ENCODE measurements at places on chromosomes 5 and 9.

- no peak for DNase-seq
Measured at GRCh38 chr5:10856683-10857337, 95.8 kb upstream of the DAP start.

GRCh38 chr5:116044073-116044472 is 11.8 kb downstream of the ARL14EPL start:
- DNase-seq: no peak

DNA sequence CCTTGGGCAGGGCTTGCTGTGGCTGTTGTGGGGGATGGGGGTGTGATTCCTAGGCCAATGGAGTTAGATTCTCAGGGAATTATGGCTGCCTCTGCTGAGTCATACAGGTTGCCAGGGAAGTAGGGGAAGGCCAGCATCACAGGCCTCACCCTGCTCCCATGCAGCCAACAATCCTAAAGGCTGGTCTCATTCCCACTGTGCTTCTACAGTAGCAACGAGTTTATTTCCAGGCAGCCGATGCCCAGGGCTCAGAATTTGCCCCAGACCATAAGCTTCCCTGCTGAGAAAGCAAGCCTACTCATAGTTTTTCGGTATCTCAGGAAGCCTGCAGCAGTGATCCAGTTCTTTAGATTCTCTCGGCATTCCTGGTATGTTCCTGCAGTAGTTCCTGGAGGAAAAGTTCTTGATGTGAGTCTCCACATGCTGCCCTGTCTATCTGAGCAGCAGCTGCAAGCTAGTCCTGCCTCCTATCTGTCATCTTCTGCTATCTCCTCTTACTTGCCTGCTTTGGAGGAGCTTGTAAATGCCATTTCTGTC is 59.3 kb upstream of the SELENOP start:
- DNase-seq: no peak

- DNase-seq: no peak
Measured at GRCh38 chr9:114592356-114592755, 4.8 kb downstream of the ATP6V1G1 start.

DNA sequence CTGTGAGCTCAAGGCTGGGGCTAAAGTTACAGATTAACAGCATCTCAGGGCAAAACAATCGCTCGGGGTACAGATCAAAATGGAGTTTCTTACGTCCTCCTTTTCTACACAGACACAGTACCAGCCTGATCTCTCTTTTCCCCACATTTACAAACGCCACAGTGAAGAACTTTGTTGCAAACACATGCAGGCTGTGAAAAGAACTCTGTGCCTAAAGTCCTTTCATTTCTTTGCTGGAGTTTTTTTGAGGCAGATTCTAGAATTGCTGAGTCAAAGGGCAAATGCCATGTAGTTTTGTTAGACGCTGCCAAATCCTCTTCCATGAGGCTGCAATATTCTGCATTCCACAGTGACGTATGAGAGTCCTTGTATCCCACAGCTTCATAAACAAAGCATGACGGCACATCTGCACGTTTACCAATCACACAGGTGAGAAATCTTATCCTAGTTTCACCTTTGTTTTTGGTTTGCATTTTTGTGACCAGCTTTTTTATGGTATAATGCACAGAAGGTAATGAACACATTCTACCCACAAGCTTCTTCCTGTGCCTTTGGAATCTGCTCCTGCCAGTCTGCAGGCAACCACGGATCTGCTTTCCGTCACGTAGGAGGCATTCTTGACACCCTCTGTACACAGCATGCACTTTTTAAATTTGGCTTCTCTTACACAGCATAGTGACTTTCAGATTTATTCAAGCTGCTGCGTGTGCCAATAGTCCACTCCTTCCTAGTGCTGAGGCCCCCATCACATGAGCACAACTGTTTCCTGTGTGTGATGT is 44.6 kb upstream of the LPCAT1 start:
- DNase-seq: no peak

DNA sequence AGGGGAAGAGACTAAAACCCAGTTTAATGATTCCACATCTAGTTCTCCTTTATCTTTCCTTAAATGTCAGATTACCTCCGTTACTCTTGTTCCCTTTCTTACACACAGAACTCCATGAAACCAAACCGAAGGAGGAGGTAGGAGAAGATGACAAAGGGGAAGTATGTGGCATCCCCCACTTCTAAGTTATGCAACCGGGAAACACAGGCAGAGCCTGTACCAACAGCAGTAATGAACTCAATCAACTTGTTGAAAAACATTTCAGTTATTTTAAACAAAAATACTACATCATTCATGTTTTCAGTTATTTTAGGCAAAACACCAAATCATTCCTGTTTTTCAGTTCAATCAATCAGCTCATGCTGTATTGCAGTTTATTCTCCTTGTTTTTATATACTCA is 101.8 kb downstream of the PCSK1 start:
- DNase-seq: no peak

DNA sequence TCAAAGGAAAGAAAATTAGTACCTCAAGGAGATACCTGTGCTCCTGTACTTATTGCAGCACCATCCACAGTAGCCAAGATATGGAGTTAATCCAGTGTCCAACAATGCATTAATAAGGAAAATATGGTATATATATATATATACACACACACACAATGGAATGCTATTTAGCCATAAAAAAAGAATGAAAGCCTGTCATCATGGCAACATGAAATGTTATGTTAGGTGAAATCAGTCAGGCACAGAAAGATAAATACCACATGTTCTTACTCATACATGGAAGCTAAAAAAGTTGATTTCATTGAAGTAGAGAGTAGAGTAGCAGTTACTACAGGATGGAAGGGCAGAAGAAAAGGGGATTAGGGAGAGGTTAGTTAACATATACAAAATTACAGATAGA is 601.5 kb downstream of the ANXA1 start:
- no peak for DNase-seq

GRCh38 chr5:167916261-167916691 is 375.2 kb upstream of the WWC1 start:
- no peak for DNase-seq

DNA sequence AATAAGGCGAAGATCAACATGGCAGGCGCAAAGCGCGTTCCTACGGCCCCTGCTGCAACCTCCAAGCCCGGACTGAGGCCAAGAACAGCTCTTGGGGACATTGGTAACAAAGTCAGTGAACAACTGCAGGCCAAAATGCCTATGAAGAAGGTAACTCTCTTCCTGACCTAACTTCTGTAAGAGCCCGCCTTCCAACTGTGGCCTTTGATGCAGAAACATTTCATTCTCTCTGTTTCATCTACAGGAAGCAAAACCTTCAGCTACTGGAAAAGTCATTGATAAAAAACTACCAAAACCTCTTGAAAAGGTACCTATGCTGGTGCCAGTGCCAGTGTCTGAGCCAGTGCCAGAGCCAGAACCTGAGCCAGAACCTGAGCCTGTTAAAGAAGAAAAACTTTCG is 979 bp downstream of the CCNB1 start:
- no peak for DNase-seq

- no peak for DNase-seq
Measured at GRCh38 chr5:155605920-155606319, 592.4 kb downstream of the KIF4B start.

DNA sequence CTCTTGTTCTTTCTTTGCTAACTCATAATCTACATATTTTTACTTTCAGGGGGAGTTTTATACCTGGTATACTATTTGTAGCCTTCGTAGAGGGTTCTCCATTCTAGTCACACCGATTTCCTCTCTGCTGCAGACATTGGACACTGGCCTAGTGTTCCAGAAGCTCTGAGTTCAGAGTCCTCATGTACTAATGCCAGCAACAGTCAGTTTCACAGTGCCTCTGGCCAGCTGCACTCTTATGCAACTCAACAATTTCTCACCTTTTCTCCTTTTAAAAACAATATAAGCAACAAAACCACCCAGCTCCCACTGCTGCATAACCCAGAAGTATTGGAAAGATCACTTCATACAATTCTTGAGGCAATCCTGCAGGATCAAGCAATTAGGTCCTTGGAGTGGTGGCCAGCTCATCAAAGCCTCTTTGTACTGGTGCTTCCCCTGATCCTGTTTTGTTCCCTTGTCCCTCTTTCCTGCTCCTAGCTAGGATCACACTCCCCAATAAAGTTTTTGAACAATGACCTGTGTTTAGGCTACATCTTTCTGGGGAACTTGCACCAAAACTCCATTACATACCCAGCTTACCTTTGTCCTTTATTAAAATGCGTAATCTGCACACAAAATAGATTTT is 98.1 kb upstream of the TUT7 start:
- no peak for DNase-seq

GRCh38 chr5:72641164-72641563 is 134.0 kb upstream of the ZNF366 start:
- DNase-seq: no peak

GRCh38 chr5:145244788-145245187 is 590.4 kb downstream of the PRELID2 start:
- DNase-seq: no peak

GRCh38 chr9:82152181-82152580 is 163.6 kb downstream of the SPATA31D1 start:
- no peak for DNase-seq

GRCh38 chr5:87120518-87121303 is 147.0 kb upstream of the RASA1 start:
- no peak for DNase-seq

GRCh38 chr5:35863159-35863558 is 6.5 kb downstream of the IL7R start:
- DNase-seq: no peak

- DNase-seq: no peak
Measured at GRCh38 chr9:109458453-109459211, 39.5 kb downstream of the PTPN3 start.

GRCh38 chr9:124818431-124819281 is 34.6 kb upstream of the WDR38 start:
- DNase-seq: no peak

DNA sequence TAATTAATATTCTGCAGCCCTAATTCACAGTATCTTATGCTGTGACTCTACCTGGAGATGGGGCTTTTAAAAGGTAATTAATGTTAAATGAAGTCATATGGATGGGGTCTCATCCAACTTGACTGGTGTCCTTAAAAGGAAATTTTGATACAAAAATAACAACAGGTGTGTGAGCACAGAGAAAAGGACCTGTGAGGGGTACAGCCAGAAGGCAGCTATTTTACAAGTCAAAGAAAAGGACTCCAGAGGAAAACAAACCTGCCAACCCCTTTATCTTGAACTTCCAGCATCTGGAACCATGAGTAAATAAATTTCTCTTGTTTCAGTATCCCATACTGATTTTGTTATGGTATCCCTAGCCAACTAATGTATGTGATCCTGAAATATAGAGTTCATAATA is 250.3 kb downstream of the TMEM232 start:
- DNase-seq: no peak

- peak; percentile 70 for DNase-seq
Measured at GRCh38 chr9:97696803-97697601, at the start of gene XPA. TSS of gene XPA (minus strand) at chr9:97697340. CDS start at chr9:97697292, 48 bp downstream.

- DNase-seq: no peak
Measured at GRCh38 chr9:137487454-137488326, 28.6 kb upstream of the NSMF start.

- DNase-seq: no peak
Measured at GRCh38 chr5:38681029-38681706, 124.7 kb upstream of the LIFR start.

DNA sequence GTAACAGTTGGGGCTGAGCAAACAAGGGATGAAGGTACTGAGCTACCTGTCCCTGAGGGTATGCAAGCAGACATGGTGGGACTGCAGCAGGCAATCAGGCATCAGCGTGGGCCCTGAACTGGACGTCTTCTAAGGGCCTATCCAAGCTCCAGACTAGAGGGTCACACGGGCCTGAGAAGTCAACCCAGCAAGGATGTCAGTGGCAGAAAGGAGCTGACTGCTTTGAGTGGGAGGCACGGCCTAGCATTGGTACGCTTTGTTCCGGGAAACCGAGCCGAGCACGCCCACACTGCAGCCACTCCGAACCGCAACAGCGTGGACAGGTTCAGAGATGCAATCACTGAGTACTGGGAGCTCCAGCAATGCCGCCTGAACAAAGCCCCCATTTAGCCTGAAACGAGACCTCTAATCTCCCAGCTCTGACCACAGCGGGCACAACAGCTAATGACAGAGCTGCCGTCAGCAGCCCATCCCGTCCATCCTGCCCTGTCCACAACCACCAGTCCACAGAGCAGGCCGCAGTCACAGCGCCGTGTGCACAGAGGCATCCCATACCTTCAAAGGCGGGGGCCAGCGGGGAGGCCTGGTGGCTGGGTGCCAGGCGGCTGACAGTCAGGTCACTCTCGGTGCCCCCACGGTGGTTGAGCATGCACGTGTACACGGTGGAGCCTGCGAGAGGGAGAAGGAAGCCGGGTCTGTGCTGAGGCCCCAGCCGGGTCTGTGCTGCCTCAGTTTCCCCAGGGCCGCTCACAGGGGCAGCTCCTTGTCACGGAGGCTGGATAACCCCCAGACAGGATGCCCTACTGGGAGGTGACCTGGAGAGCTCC is 44.2 kb downstream of the SARDH start:
- no peak for DNase-seq

DNA sequence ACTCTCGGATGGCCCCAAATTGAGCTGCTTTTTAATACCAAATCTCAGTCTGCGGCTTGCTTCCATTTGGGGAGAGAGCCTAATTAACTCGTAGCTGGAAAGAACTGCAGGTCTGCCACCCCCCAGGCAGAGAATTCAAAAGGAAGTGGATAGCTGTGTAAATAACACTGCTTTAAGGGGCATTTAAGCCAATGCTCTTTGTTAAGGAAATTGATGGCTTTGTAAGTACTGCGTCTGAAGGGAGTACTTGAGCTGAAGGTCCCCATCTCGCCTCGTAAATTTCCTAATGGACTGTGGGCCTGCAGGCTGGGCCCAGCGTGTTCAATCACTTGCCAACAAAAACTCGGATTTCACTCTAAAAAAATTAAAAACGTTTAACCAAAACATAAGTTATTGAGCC is 132.7 kb downstream of the PAPPA start:
- no peak for DNase-seq

GRCh38 chr9:36728651-36729520 is 156.2 kb downstream of the MELK start:
- peak; percentile 21 for DNase-seq

DNA sequence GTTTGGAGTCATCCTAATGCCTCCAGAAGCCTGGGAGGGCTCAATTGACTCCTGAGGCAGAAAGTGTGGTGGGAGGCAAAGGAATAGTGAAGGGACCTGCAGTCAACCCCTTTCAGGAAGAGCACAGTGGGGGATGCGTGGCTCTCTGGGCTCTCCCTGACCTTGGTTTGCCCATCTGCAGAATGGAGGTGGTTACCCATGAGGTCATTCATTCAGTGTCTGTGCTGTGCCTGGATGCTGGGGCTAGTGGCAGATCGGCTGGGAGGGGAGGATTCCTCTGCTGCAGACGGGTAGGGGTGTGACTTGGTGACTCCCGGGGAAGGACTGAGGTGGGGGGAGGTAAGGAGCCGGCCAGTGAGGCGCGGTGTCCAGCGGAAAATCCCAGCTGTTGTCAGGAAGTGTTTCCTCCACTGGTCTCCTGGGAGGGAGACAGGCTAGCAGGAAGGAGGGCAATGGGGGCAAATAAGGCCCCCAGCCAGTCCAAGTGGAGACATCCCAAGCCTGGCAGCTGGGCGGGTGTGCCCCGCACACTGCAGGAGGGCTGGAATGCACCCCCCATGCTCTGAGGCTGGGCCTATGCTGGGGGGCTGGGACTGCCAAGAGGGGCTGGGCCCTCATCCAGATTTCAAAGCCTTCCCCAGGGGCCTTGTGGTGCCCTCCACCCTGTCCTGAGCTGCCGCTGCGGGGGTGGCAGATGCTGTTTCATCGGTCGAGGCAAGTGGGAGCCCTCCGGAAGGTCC is 10.9 kb downstream of the CXXC5 start:
- DNase-seq: peak; percentile 69

Measured in DMS 273 treated with DMSO at 0.1 percent for 48 hours (cell line).